ENCODE measurements at places on chromosomes 13 and 19.

- no peak for DNase-seq
Measured at GRCh38 chr13:60355056-60355455, 42.0 kb upstream of the TDRD3 start.

- no peak for DNase-seq
Measured at GRCh38 chr19:6378041-6378440, 2.3 kb upstream of the PSPN start.

- peak; percentile 38 for DNase-seq
Measured at GRCh38 chr19:43439032-43439708, 24.5 kb downstream of the TEX101 start.

GRCh38 chr19:29889702-29890101 is 52.3 kb upstream of the URI1 start:
- no peak for DNase-seq

- no peak for DNase-seq
Measured at GRCh38 chr13:62583466-62583865, 1167.8 kb upstream of the PCDH20 start.

DNA sequence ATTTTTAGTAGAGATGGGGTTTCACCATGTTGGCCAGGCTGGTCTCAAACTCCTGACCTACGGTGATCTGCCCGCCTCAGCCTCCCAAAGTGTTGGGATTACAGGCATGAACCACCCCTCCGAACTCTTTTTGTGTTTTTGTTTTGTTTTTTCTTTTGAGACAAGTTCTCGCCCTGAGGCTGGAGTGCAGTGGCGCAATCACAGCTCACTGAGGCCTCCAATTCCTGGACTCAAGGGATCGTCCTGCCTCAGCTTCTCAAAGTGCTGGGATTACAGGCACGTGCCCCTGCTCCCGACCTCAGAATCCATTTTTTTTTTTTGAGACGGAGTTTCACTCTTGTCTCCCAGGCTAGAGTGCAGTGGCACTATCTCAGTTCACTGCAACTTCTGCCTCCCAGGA is 11.4 kb downstream of the SIX5 start:
- DNase-seq: peak; percentile 57

DNA sequence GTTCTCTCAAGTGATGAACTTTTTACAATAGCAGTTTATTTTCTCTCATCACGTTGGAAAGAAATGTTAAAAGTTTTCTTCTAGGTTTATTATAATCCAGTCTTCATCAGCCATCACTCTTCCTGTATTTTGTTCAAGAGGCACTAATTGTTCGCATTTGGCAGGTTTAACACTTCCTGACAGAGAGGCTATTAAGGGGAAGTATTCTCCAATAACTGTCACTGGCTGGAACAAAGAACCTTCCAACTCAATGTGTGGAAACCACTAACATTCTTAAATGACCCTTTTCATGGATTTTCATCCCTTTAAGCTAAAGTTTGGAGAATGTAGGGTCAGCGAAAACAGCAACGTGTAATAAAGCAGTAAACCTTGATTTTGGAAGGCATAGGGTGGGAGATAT is 145.1 kb downstream of the PCCA start:
- no peak for DNase-seq

DNA sequence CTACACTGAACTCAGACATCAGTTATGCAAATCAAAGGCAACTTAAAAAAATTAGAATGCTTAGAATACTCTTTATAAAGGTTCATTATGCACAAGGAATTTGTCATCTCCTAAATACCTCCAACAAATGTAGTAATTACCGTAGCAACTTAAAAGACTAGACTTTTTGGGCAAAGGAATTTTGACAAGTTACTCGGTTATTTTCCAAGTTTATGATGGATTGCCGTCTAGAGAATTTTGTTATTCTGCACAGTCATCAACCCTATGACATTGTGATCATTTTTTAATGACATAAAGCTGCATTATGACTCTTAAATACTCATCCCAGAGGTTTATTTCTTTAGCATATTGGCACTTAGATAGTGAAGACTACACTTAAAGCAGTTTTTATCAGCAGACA is 71.9 kb downstream of the TRPC4 start:
- DNase-seq: no peak

GRCh38 chr19:7628589-7629311 is 595 bp downstream of the XAB2 start:
- no peak for DNase-seq

DNA sequence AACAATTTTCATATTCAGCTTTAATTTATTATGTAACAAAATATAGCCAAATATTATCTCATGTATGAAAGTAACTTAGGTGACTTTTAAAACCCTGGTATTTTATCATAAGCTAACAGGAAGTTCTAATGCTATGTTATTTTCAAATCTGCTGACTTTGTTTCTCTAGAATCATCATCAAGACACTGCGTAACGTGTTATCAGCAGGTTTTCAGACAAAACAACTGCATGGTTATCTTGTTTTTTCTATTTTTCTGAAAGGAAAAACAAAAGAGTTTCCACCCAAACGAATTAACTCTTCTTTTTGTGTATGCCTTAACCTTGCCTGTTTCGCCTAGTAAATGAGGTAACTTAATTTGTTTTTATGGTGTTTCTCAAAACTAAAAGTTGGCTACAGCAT is 156.3 kb downstream of the TBC1D4 start:
- DNase-seq: no peak

DNA sequence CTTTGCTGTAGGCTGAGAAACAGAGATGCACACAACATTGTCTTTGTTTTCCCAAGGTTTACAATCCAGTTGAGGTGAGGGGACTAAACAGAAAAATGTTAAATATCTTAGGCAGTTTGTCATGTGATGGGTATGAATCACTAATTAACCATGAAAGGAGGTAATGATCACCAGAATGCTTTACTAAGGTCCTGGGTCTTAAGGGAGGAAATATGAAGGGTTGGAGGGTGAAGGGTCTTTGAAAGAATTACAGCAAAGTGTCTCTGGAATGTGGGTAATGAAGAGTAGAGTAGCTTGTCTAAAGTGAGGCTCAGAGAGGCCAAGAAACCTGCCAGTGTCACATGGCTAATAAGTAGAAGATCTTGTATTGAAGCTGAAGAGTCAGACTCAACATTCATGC is 19.0 kb downstream of the BIVM start:
- DNase-seq: no peak

DNA sequence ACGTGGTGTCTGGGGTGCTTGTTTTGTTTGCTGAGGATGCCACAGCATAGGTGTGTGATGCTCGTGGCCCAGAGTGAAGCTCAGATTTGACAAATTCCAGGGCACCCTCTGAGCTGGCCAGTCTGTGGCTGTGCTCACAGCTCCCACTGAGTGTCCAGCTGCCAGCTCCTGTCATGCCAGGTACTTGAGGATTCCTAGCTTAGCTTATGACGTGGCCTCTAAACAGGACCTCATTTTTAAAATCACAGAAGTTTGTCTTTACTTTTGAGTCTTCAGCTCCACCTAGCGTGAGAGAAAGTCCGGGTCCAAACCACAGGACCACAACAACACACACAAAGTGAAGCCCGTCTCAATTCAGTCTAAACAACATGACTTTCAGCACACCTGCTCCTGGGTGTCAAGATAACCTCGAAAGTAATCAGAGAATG is 117.3 kb downstream of the RAB20 start:
- DNase-seq: peak; percentile 29

DNA sequence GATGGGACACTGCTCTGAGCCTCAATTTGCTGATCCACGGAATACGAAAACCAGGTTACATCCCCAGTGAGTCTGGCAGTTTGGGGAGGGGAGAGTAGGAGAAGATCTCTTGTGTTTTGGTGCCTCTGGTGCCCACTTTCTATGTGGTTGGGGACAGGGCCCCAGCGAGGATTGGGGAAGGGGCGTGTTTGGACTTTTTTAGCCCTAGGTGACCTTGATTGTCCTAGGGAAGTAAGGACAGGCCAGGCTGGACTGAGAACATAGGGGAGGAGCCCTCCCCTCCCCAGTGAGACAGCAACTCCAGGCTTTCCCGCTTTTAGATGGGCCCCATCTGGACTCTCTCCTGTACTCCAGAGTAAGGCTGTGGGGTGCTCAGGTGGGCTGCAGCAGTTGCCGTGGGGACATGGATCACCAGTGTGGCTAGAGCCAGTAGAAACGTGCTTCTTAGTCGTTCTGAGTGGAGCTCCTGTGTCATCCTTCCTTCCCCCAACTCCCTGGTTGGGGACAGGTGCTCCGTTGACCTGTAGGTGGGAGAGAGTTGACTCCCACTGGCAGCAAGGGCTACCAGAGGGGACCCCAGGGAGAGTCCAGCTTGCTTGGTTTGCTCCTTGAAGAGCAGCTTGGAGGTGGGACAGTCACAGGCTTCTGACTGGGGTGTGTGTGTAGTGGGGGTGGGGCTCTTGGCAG is 4.3 kb downstream of the EGLN2 start:
- DNase-seq: no peak

DNA sequence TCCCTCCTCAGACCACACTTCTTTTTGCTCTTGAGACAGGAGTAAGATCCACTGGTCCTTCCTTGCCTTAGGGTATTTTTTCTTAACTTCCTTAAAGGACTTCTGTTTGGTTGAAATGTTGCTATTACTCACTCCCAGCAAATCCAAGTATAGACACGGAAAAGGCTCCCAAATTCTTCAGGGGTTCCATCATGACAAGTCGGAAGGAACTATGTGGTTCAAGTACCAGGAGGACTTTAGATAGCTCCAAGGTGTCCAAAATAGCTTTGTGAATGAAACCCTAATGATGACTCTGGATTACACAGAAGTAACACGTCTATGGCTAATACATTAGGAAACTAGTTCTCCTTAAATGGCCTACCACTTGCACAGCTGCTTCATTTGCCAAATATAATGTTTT is 238.7 kb downstream of the KCTD12 start:
- DNase-seq: no peak

DNA sequence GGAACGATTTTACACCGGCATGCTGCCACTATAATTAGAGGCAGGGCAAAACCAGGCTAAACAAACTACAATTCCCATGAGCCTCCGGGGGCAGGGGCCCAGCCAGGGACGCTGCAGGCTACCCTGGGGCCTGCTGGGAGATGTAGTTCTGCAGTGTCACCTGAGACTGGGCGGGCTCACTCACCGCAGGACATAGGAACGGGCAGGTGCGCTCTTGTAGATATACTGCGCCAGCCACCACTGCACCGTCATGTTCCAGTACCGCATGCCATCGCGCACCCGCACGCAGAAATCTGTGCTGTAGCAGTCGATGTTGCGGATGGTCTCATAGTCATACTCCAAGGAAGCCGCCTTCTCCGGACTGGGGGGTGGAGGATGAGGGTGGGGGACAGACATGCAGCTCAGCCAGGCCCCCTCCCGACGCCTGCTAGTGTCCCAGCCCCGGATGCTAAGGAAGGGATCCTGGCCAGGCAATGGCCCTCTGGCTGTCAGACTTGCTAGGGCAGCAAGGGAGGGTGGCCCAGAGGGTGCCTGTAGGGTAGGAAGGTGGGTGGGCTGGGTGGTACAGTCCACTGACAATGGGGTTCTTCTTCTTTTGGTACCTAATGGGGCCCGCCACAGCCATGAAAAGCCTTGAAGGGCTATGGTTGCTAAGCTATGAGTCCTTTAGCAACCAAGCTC is 5.8 kb upstream of the TMC4 start:
- no peak for DNase-seq

DNA sequence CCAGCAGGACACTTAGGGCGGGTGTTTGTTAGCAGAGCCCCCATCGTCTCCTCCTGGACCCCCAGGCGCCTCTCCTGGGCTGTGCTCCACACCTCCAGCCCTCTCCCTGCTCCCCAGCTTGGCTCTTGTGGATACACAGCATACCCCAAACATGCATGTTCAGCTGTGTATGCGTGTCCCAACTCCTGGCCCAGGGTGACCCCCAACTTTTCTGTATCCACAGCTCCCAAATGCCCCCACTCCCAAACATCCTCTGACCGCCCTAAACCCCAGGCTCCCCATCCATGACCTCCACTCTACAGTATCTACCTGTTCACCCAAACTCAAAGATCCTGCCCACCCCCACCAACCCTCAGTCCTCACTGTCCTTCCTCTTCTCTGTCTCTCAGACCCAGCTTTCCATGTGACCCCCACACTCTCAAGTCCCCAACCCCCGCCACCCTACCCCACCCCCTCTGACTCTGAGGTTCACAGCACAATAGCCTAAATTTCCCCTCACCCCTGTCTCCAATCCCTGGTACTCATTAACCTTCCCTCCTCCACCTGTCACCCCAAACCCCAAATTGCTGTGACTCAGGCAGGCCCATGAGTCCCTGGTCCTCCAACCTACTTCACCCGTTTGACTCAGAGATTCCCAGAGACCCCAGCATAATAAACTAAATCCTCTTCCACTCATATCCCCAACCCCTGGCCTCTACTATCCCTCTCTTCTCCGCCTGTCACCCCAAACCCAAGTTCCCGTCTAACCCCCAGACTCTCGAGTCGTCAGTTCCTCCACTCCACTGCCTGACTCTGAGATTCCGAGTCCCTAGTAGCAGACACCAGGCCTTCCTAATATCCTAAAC is 968 bp downstream of the UBE2M start:
- no peak for DNase-seq

Measured in MCF 10A (cell line).